Stimulated activated CD4-positive, alpha-beta T cell treated with anti-CD3 and anti-CD28 coated beads, Interleukin-1b, Interleukin-23, amount 100 ng/mL, for 1 hour (primary cell): ENCODE measurements at places on chromosomes 7 and 10.

DNA sequence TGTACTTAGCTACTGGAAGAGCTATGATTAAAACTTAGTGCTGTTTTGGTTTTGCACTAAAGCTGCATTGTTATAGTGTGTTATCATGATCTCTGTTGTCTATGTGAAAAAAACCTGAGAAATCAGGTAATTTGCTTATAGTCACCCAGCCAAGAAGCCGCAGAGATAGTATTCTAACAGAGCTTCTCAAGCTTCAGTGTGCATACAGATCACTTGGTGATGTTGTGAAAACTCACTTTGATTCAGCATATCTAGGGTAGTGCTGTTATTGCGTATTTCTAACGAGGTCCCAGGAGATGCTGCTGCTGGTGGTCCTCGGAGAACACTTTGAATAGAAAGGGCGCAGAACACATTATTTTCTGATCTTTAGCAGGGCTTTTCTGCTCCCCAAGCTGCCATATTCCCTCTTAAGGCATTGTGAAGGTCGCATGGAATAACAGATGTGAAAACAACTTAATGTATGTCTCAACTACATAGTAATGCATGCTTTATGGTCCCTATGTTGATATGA lies 68.4 kb upstream of the PDCD4 start:
- no peak for DNase-seq

DNA sequence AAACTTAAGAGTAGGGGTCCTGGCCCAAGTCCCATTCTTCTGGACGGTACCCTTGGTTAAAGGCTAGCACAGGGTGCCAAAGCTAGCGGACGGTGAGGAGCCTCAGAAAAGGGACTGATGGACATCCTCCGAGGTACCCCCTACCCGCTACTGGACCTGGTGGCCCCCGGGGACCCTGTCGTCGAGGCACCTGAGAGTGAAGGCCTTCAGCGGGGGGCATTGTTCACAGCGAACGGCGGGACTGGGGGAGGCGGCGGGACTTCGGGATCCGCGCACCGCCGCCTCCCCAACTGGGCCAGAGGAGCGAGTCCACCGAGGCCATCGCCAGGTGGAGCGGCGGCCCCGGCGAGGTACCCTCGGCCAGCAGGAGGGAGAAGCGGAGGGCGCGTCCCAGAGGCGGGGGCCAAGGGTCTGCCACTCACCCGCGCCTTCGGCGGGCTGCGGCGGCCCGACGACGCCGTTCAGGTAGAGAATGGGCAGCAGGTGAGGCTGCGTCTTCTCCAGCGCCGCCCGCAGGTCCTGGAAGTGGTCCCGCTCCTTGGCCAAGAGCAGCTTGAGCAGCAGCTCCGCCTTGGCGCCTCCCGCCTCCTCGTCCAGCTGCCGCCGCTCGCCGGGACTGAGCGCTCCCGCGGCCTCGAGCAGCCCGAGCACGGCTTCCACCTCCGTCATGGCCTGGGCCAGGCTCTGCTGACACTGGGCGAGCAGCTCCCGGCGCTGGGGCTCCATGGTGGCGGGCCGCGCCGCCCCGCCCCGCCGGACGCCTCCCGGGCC lies 575 bp downstream of the DLG5 start:
- no peak for DNase-seq

DNA sequence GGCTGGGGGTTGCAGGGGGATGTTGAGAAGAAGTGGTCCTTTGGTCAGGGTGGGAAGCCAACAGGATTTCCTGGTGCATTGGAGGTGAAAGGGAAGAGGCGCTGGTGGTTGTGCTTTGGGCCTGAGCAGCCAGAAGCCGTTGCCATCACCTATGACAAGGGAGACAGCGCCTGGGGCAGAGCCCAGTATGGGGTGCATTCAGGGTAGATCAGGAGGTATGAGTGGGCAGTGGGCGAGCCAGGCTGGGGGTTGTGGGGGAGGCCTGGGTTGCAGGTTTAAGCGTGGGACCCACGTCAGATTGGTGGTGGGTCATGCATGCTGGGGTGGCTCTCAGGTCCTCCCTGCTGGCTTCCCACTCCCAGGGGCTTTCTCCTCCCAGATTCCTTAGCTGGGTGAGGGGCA lies 6.3 kb upstream of the PILRB start:
- no peak for DNase-seq

- no peak for DNase-seq
Observed at GRCh38 chr7:141421306-141421705, 129.9 kb upstream of the AGK start.

GRCh38 chr10:4344492-4344994 lies 481.5 kb upstream of the AKR1E2 start:
- DNase-seq: no peak

- DNase-seq: no peak
Observed at GRCh38 chr7:135843214-135843613, 94.6 kb upstream of the FAM180A start.

DNA sequence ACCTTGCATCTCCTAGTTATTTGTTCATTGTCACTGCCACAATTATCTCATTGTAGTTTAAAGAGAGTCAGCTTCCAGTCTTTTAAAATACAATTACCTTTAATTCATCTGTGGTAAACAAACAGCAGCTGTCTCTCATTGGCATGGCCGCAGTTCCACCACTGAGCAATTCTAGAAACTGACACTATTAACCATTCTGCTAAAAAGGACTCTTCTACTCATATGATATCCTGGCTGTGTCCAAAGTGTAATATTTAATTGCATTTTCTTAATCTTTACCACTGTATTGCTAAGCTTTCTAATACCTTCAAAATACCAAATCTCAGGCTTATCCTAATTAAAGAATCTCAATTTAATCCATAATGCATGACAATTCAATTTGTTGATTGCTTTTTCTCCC lies 639.0 kb downstream of the AUTS2 start:
- no peak for DNase-seq

- no peak for DNase-seq
Observed at GRCh38 chr7:55085511-55086412, 66.9 kb downstream of the EGFR start.

DNA sequence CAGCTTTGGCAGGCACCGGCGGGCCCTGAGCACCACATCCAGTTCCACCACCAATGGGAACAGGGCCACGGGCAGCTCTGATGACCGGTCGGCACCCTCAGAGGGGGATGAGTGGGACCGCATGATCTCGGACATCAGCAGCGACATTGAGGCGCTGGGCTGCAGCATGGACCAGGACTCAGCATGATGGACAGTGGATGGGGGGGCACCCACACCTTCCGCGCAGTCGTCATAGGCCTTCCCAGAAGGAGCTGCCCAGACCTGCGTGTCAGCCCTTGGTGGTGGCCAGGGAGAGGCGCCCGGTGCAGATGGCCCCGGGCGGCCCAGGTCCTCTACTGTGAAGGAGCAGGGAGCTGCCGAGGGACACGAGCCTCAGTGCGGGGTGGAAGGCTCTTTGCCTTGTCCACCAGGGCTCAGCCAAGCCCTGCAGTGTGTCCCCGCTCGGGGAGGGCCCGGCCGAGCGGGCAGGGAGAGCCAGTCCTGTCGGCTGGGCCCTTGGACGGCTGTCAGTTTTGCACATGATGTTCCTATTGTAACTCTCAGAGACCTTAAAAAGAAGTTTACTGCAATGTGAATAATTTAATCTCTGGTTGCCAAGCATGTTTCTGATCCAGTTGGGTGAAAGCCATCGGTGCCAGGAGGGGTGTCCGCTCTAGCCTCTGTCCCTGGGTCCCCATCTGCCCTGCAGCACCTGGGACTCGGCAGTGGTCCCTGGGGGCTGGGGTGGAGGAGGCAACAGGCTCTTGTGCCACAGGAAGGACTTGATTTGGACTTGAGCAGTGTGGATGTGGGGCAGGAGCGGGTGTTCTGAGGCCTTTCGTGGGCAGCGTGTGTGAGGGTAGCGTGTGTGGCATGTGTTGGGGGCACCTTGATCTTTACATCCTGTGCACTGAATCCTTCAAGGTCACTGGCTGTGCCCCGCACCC lies 12.6 kb downstream of the NACAD start:
- DNase-seq: no peak

- no peak for DNase-seq
Observed at GRCh38 chr7:37117292-37117691, 331.4 kb downstream of the ELMO1 start.

GRCh38 chr7:139949629-139950028 lies 113.1 kb downstream of the PARP12 start:
- DNase-seq: no peak

- no peak for DNase-seq
Observed at GRCh38 chr10:32929634-32930033, 28.4 kb downstream of the ITGB1 start.

DNA sequence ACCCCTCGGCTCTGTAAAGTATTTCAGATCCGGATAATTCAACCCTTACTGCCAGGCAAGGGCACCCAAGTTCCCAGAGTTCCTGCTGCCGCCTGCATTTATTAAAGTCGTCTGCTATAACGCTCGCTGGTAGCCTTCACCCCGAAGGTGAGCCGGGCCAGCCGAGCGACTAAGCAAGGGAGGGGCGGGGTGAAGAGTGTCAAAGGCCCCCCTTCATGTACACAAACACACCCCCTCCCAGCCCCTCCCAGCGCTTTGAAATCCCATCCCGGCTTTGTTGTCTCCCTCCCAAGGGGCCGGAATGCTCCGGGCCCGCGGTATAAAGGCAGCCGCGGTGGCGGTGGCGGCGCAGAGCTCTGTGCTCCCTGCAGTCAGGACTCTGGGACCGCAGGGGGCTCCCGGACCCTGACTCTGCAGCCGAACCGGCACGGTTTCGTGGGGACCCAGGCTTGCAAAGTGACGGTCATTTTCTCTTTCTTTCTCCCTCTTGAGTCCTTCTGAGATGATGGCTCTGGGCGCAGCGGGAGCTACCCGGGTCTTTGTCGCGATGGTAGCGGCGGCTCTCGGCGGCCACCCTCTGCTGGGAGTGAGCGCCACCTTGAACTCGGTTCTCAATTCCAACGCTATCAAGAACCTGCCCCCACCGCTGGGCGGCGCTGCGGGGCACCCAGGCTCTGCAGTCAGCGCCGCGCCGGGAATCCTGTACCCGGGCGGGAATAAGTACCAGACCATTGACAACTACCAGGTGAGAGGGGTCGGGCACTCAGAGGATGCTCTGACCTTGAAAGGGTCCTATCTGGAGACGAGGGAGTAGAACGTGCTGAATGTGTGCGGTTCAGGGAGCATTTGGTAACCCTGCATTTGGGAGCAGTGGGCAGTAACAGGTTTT lies at the start of gene DKK1:
DKK1 (plus strand) TSS at position 349 of the 889 bp plus-strand sequence; CDS start at position 503, 154 bp downstream.
- no peak for DNase-seq

GRCh38 chr10:52258799-52259425 lies 55.2 kb upstream of the DKK1 start:
- no peak for DNase-seq

GRCh38 chr10:76036962-76037361 lies 605.5 kb downstream of the LRMDA start:
- DNase-seq: no peak

- no peak for DNase-seq
Observed at GRCh38 chr7:104627516-104627915, 299.1 kb downstream of the LHFPL3 start.

- DNase-seq: no peak
Observed at GRCh38 chr7:116521046-116521664, 3.7 kb upstream of the CAV1 start.

DNA sequence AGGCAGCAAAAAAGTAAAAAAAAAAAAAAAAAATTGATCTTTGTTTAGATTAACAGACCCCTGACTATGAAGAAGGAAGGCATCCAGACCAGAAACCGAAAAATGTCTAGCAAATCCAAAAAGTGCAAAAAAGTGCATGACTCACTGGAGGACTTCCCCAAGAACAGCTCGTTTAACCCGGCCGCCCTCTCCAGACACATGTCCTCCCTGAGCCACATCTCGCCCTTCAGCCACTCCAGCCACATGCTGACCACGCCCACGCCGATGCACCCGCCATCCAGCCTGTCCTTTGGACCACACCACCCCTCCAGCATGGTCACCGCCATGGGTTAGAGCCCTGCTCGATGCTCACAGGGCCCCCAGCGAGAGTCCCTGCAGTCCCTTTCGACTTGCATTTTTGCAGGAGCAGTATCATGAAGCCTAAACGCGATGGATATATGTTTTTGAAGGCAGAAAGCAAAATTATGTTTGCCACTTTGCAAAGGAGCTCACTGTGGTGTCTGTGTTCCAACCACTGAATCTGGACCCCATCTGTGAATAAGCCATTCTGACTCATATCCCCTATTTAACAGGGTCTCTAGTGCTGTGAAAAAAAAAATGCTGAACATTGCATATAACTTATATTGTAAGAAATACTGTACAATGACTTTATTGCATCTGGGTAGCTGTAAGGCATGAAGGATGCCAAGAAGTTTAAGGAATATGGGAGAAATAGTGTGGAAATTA lies 19.4 kb downstream of the GATA3 start:
- DNase-seq: no peak

DNA sequence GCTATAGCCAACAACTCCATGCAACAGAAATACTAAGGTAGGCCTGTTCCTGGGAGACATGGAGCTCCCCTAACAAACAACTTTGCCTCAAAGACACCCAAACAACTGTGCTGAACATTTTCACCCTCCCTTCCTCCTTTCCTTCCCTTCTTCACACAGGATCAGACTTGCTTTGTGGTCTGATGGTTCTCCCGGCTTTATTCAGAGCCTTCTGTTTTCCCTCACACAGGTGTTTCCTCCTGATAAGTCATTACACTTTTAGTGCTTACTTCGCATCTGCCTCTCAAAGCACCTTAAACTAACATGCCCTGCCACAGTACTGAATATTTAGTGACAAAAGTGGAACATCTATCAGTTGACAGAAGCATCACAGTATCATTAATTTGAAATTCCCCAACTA lies 56.3 kb upstream of the YAE1 start:
- DNase-seq: no peak

DNA sequence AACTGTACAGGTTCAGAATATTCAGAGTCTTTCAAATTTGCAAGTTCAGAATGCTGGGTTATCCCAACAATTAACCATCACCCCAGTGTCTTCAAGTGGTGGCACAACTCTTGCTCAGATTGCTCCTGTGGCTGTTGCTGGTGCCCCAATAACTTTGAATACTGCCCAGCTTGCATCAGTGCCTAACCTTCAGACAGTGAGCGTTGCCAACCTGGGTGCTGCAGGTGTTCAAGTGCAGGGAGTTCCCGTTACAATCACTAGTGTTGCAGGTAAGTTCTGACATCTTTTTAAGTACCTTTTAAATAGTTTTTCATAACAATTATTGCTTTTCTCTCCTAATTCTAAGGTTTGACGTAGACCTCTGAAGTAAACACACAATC lies 2.7 kb downstream of the SP4 start:
- DNase-seq: no peak

- no peak for DNase-seq
Observed at GRCh38 chr7:68376131-68376661, 1222.1 kb upstream of the AUTS2 start.

GRCh38 chr10:9951481-9952257 lies 1066.0 kb upstream of the CELF2 start:
- no peak for DNase-seq

GRCh38 chr10:110003524-110003885 lies 4.3 kb upstream of the ADD3 start:
- DNase-seq: no peak

- DNase-seq: no peak
Observed at GRCh38 chr7:39746103-39746819, 122.9 kb downstream of the RALA start.

GRCh38 chr10:21364196-21365114 lies 161.0 kb downstream of the SKIDA1 start:
- DNase-seq: no peak
